Activated CD8-positive, alpha-beta T cell treated with anti-CD3 and anti-CD28 coated beads for 36 hours (primary cell): ENCODE measurements at places on chromosomes 13 and 19. TPM values are rescaled to one million over a fixed set of nuclear protein-coding genes. Genes with fewer than 3 reads are reported as not detected.

The SYMPK gene
- 114 TPM for total RNA-seq

The IGFL2 gene
- total RNA-seq = not detected

The CYP4F3 gene
- 0.16 TPM for total RNA-seq

The LATS2 gene
- 1.3 TPM for total RNA-seq

The HOMER3 gene
- total RNA-seq = 0.36 TPM
